ENCODE measurements at places on chromosomes 7 and 10. TPM values are rescaled to one million over a fixed set of nuclear protein-coding genes. Genes with fewer than 3 reads are reported as not detected.

GRCh38 chr7:11831736-11832495, at the start of gene THSD7A:
THSD7A (minus strand) TSS chr7:11832198; CDS start chr7:11831946, 252 bp downstream.
- H3K4me1 ChIP-seq: peaks cover 37% of the 10 kb centered on the region
- DNase-seq: no peak
- peak within 1 kb of the TSS; percentile 74 for H3K4me3 ChIP-seq
- no peaks in the 10 kb centered on the region for H3K27me3 ChIP-seq
- no peaks in the 10 kb centered on the region for H3K36me3 ChIP-seq

- H3K27me3 ChIP-seq: no peaks in the 10 kb centered on the region
- no peak for DNase-seq
- no peak overlapping the region for H3K4me3 ChIP-seq
These were observed 163.1 kb downstream of the AUTS2 start for GRCh38 chr7:69761290-69761922.

- no peak overlapping the region for H3K4me3 ChIP-seq
- no peaks in the 10 kb centered on the region for H3K36me3 ChIP-seq
- no peaks in the 10 kb centered on the region for H3K4me1 ChIP-seq
- no peak overlapping the region for H3K27ac ChIP-seq
These were observed 244.1 kb downstream of the PTPRN2 start for GRCh38 chr7:158343526-158343925.

GRCh38 chr10:26310361-26310760, 93.8 kb downstream of the GAD2 start:
- no peak overlapping the region for H3K27ac ChIP-seq
- DNase-seq: no peak
- no peak overlapping the region for H3K4me3 ChIP-seq
- H3K4me1 ChIP-seq: no peaks in the 10 kb centered on the region
- no peaks in the 10 kb centered on the region for H3K27me3 ChIP-seq
- H3K36me3 ChIP-seq: no peaks in the 10 kb centered on the region

Gene CLCN1
- total RNA-seq: 0.15 TPM

Gene TBC1D12
- 23.7 TPM for total RNA-seq
